ENCODE measurements at places on chromosomes 13 and 19.
A peak's percentile ranks its signal among the peaks of the same experiment; 100 is the strongest.

DNA sequence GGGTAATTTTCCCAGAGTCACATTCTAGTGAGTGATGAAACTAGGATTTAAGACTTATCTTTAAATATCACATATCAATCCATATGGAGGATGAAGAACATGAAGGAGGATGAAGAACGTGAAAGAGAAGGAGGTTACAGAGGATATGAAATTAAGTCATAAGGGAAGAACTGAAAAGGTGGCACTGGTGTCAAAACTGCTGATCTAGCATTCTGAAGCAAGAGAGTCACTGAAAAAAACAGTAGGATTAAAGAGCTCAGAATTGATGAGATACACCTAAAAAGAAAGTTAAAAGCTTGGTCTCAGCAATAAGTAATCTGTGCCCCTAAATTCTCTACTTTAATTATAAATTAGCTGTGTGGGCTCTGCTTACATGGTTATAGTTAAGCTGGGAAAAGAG, 156.5 kb downstream of the KCTD12 start:
- DNase-seq: no peak

- DNase-seq: peak; percentile 82
Observed at GRCh38 chr19:623974-624373, 9.4 kb downstream of the POLRMT start.

DNA sequence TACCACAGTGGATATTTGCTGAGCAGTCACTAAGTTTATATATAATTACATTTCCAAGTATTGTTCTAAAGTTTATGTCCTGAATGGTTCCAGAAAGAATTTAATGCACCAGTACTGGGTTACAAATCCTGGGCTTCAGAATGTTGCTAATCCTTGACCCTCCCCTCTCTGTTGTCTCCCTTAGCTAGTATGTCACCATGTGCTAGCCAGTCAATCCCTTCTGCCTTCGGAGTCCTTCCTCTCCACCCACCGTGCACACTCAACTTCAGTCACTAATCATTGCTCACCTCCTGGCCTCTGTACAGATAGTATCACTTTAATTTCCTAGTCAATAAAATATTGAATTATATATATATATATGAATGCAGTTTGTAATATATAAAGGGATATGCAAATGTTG, 7.5 kb downstream of the FAM124A start:
- DNase-seq: no peak

GRCh38 chr19:45168767-45169351, 8.1 kb upstream of the NKPD1 start:
- no peak for DNase-seq

All from IMR-90 (cell line).